Activated naive CD4-positive, alpha-beta T cell treated with Interleukin-2 at 50 U/mL for 16 hours (primary cell): ENCODE measurements at places on chromosomes 7 and 10.

- DNase-seq, result no peak
These were observed 69.2 kb upstream of the PIK3CG start for GRCh38 chr7:106795877-106796231.

DNA sequence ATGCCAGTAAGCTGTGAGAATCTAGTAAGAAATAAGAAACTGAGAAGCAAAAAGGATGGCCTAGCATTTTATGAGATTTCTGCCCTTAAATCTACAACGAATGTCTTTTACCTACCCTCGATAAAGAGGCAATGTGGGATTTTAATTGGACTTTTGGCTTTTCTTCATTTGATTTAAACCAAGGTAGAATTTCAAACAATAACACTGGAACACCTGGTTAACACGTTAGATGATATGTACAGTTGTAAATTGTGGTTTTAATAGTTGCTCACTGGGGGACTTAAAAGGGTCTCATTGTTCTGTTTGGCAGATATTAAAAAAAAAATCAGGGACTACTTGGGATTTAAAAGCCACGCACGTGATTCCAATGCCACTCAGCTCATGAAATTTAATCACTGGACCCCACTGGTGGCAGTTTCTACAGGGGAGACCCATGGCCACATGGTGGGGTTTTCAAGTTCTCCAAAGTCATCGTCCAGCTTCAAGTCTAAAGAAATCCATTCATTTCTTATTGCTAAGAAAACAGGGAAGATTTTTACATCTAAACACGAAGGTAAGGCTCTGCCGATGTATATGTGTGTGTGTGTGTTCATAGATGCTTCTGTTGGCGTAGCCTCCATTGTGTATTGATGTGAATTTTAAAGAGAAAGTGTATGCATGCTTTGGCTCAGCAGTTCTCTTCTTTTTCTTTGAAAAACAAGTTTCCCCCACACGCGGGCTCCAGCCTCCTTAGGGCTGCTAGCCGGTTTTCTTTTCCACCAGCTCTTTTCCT is 588.6 kb upstream of the MKI67 start:
- no peak for DNase-seq

GRCh38 chr10:71267508-71268240 is 51.4 kb upstream of the SLC29A3 start:
- DNase-seq, result no peak

DNA sequence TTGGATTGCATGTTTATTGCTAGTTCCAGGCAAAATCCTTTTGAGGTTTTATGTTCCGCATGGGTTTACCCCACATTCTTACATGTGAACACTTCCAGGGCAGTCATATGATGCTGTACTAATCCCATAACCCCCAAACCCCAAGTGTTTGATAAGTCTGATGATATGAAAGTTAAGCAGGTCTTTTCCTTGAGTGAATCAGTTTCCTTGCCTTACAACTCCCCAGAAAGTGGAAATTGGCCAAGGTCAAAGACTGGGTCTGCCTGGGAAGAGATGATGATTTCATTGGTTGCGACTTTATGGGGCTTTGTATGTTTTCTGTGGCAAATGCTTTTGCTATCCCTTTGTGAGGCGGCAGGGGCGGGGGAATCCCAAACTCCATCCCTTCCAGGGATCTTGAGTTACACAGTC is 24.7 kb downstream of the AFAP1L2 start:
- DNase-seq, result no peak

- no peak for DNase-seq
These were observed 714 bp upstream of the KCND2 start for GRCh38 chr7:120272261-120272660.

- DNase-seq, result peak; percentile 5
These were observed 74.1 kb downstream of the VIPR2 start for GRCh38 chr7:159070431-159071148.

DNA sequence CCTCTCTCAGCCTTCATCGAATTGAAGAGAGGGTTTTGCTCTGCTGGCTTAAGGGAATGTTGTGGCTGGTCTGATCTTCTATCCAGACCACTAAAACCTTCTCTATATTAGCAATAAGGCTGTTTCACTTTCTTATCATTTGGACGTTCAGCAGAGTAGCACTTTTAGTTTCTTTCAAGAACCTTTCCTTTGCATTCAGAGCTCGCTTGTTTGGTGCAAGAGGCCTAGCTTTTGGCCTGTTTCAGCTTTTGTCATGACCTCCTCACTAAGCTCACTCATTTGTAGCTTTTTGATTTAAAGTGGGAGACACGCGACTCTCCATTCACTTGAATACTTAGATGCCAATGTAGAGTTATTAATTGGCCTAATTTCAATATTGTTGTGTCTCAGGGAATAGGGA is 3.9 kb downstream of the MPP7 start:
- DNase-seq, result no peak

DNA sequence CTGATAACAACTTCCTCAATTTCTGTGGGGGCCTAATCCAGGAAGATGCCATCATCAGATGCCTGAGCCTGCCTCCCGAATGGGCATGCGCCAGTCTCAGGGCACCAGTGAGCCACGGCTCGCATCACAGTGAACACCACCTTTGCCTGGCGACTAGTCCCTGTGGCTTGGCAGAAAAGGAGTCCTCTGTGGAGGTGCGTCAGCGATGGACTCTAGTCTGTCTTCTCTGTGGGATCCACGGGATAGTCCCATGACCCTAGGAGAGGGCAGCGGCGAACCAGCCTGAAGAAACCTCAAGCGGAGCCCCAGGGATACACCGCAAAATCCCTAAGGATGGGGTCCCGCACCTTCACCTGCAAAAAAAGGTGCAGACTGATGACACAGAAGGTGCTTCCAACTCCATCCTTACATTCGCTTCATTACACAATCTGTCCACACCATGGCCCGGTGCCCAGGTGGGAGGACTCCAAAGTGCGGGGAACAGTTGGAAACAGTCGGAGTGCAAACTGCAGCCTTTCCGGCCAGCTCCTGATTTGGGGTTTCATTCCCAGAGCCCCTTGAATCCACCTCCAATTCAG is 35.1 kb upstream of the ZNF273 start:
- no peak for DNase-seq

DNA sequence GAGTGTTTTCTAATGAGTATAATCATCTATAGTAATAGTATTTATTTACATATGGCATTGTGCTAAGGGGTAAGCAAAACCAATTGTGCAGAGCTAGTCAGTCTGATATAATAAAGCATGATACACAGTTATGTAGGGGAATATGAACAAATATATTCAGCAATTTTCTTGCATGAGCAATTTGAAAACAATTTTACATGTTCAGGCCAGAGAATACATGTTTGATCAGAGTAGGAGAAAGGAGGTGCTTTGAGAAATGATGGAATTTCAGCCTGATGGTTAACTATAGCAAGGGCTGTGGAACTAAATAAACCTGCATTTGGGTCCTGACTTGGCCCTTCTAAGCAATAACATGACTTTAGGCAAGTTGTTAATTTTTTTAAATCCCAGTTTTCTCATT is 214.5 kb downstream of the TWIST1 start:
- no peak for DNase-seq

- DNase-seq, result no peak
These were observed 122.4 kb downstream of the MAPK8 start for GRCh38 chr10:48428896-48429295.

GRCh38 chr7:90850471-90850870 is 254.3 kb downstream of the CDK14 start:
- DNase-seq, result no peak

GRCh38 chr10:45421221-45422097 is 47.4 kb downstream of the ALOX5 start:
- DNase-seq, result peak; percentile 36

- no peak for DNase-seq
These were observed 7.2 kb upstream of the LAMTOR4 start for GRCh38 chr7:100141555-100141949.

DNA sequence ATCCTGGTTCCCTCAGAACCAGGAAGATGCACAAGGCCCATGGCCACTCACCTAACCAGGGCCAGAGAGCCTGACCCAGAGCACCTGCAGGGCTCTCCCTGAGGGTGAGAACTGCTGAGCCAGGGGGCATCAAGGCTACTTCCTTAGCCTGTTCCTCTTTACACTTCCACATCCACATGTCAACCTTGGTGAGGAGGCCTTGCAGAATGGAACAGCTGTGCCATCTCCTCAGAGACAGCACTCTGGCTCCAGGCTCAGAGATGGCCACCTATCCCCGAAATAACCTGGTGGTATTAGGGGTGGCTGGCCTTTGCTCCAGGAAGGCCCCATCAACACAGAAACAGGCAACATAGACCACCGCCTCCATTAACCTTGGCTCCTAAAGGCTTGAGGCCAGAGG is 473.0 kb downstream of the RPS24 start:
- no peak for DNase-seq

DNA sequence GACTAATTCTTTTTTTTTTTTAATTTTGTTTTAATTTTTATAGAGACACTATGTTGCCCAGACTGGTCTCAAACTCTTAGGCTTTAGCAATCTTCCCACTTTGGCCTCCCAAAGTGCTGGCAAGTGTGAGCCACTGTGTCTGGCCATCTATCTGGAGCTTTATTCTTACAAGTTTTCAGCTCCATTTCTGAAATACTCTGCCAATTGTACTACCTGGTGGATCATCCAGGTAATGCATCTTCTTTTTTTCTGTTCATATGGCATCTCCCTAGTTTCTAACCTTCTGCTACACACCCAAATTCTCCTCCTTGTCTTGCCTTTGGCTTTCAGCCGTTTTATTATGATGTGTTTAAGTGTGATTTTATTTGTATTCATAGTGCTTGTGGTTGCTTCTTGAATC is 40.2 kb downstream of the ZNF365 start:
- no peak for DNase-seq

- no peak for DNase-seq
These were observed 95.5 kb upstream of the FAM20C start for GRCh38 chr7:96861-97260.

- no peak for DNase-seq
These were observed 923 bp downstream of the TRIL start for GRCh38 chr7:28957064-28957750.

- DNase-seq, result no peak
These were observed 190.0 kb downstream of the PLXNA4 start for GRCh38 chr7:132386201-132386681.

DNA sequence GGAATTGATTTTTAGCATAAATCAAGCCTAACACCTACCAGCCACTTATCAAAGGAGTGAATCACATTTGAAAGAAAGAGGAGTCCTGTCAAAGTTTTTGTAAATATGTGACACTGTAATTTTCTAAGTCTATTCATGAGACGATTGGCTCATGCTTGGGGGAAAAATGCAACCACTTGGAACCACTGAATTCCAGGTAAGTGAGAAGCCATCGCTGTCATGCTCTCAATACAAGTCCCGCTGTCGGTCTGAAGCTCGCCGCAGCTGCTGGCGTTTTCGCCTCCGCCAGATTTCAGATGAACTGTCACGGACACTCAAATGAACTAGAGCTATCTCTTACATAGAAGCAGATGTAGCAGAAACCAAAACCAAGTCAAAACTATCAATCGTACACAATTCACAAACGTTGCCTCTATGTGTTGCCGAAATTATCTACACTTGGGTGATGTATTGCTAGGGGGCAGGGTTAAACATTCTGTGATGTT is 279.8 kb upstream of the FZD8 start:
- no peak for DNase-seq

DNA sequence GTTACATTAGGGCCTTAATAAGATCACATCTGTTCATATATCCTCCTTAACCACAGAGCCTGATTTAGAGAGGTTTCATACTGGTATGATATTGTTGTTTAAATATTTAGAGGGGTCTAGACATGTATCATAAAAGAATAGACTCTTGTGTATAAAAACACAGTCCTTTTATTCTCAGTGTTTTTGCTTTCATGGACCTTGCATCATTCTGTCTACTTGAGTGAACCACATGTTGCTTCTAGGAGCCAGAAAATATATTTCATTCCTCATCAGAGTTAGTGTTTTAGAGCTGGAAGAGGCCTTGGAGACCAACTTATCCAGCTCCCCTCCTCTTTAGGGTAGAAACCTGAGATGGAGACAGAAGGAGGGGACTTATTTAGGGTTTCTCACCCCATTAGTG is 312.8 kb downstream of the LRMDA start:
- DNase-seq, result no peak

- DNase-seq, result no peak
These were observed 103.8 kb downstream of the PDGFA start for GRCh38 chr7:415646-416525.

DNA sequence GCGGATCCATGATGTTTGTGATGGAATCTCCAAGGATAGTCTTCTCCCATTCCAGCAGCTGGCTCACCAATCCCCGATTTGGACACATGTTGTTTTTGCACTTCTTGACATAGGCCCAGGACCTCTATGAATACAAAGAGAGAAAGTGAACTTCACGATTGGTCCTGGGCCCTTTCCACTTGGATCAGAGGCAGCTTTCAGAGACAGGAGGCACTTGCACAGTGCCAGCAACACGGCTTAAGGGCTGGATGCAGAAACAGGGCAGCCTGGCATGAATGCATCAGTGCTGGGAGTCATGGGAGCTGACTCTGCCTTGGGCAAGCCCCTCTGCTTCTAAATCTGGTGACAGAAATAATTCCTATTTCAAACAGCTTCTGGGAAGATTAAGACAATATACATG is 2.1 kb upstream of the TMEM120A start:
- no peak for DNase-seq

DNA sequence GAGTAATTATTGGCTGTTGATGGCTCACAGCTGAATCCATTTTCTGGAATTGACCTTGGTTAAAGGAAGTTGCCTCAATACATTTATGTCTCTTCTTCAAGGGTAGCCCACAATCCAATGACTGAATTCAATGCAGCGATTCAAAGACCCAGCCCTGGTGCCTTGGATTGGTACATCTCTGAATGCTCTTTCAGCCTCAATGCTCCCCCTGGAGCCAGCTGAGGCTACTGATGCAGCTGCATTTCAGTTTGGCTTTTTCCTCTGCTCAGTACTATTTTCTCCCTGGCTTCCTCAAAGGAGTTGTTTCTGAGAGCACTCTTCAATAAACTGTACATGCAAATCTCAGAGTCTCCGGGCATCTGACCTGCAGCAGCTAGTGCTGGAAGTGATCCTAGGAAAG is 633 bp upstream of the EBLN1 start:
- no peak for DNase-seq

DNA sequence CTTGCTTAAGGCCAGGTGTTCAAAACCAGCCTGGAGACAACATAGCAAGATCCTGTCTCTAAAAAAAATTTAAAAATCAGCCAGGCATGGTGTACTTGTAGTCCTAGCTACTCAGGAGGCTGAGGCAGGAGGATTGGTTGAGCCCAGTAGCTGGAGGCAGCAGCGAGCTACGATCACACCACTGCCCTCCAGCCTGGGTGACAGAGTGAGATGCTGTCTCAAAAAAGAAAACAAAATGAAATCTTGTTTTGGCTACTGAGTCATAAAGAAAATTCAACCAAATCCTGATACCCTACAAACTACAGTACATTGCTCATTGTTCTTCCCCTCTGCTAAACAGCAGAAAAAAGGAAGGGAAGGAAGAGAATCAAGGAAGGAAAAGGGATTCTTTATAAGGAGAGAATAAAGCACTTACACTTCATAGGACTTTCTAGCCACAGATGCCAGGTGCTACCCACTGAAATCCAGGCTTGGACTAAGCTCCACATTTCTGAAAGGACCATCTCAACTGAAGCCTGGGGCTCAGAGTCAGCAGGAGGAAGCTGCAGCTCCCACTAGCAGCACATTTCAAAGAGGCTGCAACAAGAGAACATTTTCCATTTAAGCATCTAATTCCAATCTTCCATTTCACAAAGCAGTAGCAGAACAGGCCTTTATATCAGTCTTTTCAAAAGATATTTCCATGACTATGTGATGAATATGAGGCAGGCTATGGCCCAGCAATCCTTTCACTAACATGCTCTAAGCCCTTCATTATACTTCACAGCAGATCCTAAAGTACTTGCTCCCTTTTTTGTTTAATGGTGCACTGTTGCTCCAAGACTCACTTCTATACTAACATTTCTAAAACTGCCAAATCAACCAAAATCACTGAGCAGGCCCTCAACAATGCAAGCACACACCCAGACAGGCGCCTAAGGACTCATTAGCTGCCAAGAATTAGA is 13.5 kb downstream of the TNPO3 start:
- no peak for DNase-seq
